Hematopoietic multipotent progenitor cell (in vitro differentiated cells): ENCODE measurements at places on chromosomes 7 and 10.

DNA sequence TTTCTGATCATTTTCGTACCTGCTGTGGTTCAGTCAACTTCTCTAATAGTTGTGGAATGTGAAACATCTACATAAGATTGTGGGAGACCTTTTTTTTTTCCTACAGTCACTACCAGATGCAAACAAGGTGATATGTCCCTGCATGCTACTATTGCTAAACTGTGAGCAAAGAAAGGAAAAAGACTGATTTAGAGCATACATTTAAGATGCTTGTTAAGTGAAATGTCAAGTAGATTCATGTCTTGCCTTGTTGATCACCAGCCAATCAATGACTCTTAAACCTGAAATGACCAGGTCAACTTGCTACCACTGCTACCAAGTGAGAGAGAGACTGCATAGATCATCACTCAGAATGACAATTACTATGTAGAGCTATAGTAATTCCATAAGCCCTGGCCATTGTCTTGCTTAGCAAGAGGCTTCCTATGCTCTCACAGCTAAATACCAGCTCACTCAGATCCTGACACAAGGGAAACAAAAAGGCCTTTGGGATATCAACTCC, 84.3 kb upstream of the SKAP2 start:
- DNase-seq: no peak

DNA sequence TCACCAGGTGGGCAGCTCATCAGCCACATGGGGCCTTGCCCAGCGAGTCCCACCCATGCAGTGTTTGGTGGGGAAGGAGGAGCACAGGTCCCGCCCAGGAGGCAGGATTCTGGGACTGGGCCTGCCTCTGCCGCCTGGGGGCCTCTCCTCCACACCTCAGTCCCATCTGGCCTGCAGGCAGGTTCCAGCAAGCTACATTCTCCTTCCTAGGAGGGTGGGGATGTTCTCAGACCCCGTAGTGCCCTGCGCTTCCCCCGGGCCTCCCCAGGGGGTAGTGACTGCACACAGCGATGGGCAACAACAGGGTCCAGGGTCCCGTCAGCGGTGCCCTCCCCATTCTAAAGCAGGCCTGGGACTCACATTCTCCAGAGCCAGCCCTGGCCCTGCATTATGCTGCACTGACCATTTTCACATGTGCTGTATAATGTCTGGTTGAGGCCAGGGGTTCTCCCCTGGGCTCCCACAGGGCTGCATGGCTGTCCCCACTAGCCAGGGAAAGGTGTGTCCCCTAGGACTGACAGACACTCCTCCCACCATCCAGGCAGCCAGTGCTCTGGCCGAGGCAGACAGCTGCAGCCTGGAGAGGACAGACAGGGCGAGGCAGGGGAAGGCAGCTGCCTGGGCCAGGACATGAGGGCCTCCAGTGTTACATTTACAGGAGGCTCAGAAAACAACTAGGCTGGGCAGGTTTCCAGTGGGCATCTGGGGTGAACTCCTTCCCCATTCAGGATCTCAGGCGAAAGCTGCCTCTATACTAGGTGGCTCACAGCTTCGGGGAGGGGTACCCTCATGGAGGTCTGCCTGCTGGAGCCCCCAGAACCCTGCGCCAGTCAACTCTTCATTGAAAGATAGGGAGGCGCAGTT, 9.3 kb downstream of the RASGEF1A start:
- DNase-seq: no peak

- no peak for DNase-seq
Observed at GRCh38 chr10:74930965-74931364, 104.6 kb downstream of the KAT6B start.

DNA sequence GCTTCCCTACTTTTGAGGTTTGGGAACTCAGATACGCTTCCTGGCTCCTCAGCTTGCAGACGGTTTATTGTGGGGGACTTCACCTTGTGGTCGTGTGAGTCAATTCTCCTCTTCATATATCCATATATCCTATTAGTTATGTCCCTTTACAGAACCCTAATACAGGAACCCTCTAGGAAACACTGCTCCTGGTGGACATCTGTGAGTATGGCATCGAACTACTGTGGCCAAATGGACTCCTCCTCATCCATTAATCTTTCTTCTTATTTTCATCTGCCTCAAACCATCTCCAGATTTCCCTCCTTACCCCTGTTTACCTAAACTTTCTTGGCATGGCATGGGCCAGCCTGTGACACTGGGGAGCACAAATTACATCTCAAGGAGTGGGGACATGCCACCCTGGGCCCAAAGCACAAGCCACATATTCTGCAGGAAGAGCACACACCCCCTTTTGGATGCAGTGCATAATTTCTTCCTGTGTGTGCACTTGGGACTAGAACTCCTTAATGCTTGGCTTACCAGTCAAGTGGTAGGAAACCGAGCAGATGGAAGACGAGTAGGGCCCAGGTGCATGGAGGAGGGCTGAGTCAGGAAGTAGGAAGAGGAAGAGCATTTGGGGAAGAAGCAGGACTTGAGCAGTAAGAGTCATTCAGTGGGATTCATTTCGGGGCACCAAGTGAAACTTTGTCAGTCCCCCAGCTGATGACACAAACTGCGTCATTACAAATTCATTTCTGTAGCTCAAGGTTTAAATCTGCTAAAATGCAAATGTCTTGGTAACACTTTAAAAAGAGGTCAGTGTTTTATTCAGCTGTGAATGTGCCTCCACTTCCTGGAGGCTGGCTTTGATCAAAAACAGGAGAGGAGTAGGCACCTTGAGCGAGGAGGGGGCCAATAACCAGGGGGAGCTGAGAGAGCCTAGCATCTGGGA, 80.8 kb upstream of the PLXNA4 start:
- DNase-seq: peak; percentile 45

GRCh38 chr7:130151591-130152492, 53.4 kb downstream of the TMEM209 start:
- DNase-seq: peak; percentile 28

- DNase-seq: no peak
Observed at GRCh38 chr7:159028508-159029401, 115.9 kb downstream of the VIPR2 start.

DNA sequence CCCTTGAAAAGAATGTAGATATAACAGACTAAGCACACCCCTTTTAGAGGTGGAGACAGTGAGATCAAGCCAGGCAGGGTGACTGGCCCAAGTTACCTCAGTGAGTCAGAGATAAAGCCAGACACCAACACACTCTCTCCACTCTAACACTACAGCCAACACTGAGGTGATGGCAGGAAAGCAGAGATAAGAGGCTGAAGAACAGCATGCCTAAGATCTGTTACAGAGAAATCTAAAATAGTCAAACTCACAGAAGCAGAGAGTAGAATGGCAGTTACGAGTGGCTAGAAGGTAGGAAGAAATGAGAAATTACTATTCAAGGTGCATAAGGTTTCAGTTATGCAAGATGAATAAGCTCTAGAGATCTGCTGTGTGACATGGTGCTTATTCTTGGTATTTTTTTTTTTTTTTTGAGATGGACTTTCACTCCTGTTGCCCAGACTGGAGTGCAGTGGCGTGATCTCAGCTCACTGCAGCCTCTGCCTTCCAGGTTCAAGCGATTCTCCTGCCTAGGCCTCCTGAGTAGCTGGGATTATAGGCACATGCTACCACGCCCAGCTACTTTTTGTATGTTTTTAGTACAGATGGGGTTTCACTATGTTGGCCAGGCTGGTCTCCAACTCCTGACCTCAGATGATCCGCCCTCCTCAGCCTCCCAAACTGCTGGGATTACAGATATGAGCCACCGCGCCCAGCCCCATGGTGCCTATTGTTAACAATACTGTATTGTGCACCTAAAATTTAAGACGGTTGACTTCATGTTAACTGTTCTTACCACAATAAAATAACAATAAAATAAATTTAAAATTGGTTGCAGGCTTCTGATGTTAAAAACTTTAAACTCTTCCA, 28.7 kb downstream of the ICA1 start:
- DNase-seq: peak; percentile 5

GRCh38 chr10:123774132-123774742, 108.1 kb downstream of the GPR26 start:
- DNase-seq: no peak

DNA sequence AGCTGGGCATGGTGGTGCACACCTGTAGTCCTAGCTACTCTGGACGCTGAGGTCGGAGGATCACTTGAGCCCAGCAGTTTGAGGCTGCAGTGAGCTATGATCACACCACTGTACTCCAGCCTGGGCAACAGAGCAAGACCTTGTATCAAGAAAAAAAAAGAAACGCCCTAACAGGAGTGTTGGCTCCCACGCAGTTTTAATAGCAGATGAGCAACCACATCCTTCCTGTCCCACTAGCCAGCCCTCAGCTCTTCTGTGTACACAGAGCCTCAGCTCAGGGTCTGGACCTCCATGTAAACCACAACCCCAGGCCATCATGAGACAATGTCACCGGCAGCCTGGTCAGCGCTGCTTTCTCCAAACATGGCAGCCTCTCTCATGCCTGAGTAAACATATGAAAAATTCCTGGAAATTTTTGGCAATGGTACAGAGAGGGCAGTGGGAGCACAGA, 108.2 kb downstream of the PIP4K2A start:
- DNase-seq: no peak

DNA sequence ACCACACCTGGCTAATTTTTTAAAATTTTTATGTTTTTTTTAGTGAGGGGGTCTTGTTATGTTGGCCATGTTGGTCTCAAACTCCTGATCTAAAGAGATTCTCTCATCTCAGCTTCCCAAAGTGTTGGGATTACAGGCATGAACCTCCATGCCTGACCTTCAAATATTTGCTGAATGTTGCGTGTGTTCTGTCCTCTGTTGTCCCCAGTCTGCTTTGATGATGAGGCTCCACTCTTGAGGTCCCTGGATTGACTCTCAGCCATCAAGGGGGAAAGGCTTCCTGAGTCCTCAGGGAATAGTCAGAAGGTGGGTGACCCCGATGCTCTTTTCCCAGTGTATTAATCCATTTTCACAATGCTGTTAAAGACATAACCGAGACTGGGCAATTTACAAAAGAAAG, 26.0 kb downstream of the LYZL2 start:
- DNase-seq: no peak

DNA sequence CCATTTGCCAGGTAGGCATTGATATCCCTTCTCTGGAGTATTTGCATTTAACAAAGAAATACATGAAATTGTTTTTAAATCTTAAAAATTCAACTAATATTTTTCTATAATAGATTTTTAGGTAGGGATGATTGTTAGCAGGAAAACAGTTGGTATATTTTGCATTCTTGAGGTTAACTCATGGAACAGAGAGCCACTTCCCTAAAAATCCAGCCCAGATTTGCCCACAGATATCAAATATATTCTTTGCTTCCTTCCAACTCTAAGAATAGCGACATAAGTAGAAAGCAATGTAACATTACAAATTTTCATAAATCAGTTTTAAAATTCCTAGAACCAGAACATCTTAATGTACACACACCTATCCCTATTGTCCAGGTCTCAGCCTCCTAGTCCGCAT, 45.0 kb upstream of the ANLN start:
- DNase-seq: peak; percentile 4

DNA sequence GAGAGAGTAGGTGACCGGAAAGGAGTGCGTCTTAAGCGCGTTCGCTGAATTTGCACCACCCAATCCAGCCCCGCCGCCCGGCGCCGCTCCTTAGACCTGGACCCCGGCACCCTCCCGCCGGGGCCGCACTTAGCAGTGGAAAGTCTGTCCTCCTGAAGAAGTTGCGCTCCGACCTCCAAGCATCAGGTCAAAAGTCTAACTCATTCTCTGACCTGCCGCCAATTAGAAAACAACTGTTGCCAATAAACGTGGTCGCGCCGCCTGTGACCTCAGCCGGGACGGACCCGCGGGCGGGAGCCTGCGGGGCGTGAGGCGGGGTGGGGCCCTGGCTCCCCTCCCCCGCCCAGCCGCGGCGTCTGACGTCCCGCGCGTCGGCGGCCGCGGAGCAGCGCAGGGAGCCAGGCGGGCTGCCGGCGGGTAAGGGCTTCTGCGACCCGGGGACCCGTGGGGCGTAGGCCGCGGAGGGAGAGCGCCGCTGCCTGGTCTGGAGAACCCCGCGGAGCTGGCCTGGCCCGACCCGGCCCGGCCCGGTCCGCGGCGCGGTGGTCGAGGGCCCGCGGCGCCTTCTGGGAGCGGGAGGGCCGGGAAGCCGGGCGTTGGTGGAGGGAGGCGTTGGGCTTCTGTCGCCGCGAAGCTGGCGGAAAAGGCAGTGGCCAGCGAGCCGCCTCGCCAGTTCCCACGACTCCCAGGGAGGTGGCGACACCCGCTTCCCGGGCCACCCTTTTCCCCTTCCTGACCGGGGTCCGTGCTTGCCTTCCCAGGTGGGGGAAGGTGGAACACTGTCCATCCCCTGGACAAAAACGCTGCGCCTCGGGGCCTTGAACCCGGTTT, at the start of gene BCAP29:
BCAP29 (plus strand) TSS at position 362 of the 831 bp plus-strand sequence. CDS start 527 bp downstream, outside the sequence.
- DNase-seq: peak; percentile 76

DNA sequence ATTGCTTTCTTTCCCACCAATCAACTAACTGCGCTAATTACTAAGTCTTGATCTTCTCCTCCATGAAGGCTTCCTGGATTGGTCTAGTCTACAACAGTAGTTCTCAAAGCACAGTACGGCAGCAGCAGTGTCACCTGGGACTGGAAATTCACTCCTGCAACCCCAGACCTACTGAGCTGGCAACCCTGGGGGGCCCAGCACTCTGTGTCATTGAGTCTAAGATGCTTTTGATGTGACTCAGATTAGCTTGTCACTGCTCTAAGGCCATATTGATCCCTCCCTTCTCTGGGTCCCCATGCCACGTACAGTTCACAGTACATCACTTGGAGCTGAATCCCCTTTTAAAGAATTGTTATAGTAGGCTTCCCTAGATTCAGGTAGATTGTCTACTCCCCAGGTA, 65.7 kb upstream of the KMT2C start:
- no peak for DNase-seq

GRCh38 chr10:128087884-128088709, 38.1 kb downstream of the MKI67 start:
- DNase-seq: peak; percentile 17

DNA sequence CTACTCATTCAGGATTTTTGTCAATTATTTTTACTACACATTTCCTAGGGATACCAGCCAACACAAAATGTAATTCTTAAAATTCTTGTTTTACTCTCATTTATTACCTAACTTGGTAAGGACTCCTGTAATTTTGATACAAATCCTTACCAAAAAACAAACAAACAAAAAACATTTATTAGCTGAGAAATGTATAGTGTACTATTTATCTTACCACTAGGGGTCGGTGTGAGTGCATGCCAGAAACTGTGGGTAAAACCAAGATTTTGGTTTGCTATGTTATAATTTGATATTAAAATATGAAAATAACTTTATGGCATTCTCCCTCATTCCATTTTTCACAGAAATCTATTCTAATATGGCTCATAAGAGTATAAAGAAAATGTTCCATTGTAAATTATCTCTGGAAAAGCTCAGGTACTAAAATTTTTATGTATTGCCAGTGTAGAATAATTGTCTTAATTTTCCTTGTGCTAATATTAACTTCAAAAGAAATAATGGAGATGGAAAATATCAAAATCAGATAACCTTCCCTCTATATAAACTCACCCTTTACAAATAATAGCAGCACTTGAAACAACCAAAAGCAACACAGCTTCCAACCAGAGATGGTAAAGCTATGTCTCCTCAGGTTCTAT, 290.8 kb upstream of the PCDH15 start:
- DNase-seq: no peak

DNA sequence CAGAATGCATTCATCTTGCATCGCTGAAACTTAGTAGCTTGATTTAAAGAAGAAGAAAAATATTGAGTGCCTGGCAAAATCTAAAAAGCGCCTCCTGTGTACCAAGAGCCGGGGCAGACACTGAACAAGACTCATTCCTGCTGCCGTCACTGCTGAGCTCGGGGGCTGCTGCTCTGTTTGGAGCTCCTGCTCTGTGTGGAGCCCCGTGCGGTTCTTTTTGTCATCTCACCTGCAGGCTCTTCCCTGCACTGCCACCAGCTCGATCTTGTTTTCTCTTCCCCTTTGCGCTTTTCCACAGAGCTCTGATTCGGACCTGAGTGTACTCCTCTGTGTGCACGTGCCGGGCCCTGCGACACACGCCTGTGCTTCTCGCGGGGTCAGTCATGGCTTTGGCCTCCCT, 462.1 kb upstream of the DPP6 start:
- DNase-seq: no peak
